ENCODE measurements at places on chromosomes 6 and 20.

GRCh38 chr6:43223175-43223574 is 6.1 kb downstream of the DNPH1 start:
- DNase-seq = no peak

DNA sequence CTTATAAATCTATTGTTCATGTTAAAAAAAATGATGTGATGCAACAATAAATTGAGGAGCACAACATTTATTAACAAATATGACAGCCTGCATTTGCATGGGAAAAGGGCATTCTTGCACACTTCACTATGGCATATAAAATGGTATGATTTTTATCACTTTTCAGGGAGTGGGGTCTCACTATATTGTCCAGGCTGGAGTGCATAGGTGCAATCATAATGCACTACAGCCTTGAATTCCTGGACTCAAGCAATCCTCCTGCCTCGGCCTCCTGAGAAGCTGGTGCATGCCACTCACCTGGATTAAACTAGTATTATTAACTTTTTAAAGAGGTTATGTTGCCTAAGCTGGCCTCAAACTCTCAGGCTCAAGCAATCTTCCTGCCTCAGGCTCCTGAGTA is 11.4 kb downstream of the NUP43 start:
- DNase-seq = no peak

DNA sequence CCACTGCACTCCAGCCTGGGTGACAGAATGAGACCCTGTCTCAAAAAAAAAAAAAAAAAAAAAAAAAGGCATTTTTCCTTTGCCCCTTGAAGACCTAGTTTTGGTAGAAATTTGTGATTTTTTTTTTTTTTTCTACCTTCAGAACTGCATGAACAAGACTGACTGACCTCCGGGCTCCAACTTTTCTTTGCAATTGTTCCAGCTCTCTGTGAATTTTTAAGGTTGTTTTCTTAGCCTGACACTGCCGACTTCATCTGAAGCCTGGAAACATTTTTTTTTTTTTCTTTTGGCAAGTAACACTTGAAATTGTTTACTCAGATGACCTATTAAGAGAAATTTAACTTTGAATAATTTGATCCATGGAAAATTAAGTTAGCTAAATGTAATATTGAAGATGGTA is 73.0 kb downstream of the SLC24A3 start:
- DNase-seq = no peak

DNA sequence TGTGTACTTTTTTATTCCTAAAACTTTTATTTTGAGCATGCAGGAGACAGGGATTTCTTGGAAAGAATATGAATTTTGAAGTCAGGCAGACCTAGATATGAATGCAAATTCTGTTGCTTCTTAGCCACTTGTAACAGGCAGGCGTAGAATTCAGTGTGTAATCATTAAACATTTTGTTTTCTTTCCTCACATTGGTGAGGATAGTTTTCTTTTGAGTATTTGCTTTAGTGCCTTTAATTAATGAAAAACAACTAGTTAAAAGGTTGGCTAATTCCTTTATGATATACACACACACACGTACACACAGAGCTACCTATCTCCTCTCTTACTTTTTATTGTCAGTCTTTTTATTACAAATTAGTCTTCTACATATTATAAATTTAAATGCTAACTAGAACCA is 342.3 kb downstream of the CDKAL1 start:
- DNase-seq = no peak

DNA sequence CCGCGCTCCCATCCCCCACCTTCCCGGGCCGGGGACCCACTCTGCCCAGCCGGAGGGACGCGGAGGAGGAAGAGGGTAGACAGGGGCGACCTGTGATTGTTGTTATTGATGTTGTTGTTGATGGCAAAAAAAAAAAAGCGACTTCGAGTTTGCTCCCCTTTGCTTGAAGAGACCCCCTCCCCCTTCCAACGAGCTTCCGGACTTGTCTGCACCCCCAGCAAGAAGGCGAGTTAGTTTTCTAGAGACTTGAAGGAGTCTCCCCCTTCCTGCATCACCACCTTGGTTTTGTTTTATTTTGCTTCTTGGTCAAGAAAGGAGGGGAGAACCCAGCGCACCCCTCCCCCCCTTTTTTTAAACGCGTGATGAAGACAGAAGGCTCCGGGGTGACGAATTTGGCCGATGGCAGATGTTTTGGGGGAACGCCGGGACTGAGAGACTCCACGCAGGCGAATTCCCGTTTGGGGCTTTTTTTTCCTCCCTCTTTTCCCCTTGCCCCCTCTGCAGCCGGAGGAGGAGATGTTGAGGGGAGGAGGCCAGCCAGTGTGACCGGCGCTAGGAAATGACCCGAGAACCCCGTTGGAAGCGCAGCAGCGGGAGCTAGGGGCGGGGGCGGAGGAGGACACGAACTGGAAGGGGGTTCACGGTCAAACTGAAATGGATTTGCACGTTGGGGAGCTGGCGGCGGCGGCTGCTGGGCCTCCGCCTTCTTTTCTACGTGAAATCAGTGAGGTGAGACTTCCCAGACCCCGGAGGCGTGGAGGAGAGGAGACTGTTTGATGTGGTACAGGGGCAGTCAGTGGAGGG is 2.8 kb downstream of the SOX4 start:
- peak; percentile 13 for DNase-seq

DNA sequence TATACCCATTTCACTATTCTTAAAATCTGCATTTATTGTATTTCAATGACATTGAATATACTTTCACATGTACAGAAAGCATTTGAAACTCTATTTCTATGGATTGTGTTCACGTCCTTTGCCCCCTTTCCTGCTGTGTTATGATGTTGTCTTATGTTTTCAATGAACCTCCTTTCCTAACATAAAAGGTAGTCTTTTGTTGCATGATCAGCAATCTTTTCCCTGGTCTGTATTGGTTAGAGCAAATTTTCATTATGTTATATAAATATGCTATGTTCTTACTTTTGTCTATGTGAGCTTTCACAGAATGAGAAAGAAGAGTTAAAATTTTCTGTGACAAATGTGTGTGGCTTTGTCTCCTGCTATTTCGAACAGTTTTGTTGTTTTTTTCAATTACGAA is 73.1 kb downstream of the KIF16B start:
- no peak for DNase-seq

GRCh38 chr6:72589096-72589495 is 32.8 kb upstream of the KCNQ5 start:
- DNase-seq = no peak

GRCh38 chr6:52846002-52846401 is 5.4 kb upstream of the GSTA5 start:
- no peak for DNase-seq

DNA sequence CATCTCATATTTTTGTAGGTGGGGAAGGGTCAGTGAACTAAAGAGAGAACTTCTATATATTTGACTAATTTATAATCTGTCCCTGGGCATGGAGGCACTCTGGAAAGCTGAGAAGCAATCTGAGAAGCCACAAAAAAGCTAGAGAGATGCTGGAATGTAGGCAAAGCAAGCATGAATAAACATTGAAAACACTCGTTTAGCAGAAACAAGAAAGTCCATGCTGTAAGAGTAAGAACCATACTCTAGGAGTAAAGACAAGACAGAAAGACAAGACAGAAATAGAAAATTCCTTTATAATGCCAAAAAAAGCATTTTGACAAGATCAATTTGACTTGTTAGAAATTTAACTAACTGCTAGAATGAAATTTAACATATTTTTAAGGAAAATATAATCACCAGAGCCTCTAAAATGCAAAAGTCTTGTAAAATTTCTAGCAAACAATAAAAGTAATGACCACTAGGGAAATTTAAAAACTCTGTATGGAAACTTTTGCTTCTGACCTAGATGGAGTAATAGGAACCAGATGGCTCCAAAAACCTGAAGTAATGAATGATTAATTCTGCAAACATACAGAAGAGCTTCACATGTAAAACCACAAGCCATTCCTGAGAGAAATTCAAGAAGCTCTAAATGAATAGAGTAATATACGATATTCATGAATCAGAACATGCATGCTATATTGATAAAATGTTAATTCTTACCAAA is 625.7 kb upstream of the PTCHD4 start:
- no peak for DNase-seq

GRCh38 chr6:151914484-151914883 is 107.0 kb downstream of the ESR1 start:
- no peak for DNase-seq

DNA sequence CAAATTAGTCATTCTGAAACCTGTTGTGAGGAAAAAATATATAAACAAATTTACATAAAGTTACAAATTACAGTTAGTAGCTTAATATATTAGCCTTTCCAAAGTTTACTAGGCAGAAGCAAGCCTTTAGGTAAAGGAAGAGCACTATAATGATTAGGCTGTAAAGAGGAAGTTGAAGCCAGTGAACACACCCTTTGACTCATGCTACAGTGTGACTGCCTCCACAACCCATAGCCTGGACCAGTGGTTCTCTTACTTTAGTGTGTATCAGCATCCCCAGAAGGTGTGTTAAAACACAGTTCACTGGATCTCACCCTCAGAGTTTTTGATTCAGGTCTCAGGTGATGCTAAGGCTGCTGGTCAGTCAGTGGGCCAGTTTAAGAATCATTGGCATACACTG is 91.4 kb upstream of the DEFB112 start:
- DNase-seq = no peak

DNA sequence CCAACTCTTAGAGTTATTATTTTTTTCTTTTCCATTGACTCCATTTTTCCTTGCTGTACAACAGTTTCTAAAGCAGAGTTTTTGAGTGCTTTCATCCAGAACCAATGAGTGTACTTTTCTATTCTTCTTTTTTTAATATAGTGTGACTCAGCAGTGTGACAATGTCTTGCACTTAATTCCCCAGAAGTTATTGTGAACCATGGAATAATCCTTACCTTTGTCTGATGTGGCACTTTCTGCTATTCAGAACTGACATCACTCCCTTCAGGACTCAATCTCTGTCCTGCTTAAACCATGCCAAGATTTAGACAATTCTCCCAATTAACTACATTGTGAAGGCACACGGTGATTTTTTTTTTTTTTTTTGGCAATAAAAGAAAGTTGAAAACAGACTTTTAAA is 41.5 kb downstream of the GRIK2 start:
- no peak for DNase-seq

- no peak for DNase-seq
Measured at GRCh38 chr6:106823732-106824351, 150.7 kb downstream of the CD24 start.

DNA sequence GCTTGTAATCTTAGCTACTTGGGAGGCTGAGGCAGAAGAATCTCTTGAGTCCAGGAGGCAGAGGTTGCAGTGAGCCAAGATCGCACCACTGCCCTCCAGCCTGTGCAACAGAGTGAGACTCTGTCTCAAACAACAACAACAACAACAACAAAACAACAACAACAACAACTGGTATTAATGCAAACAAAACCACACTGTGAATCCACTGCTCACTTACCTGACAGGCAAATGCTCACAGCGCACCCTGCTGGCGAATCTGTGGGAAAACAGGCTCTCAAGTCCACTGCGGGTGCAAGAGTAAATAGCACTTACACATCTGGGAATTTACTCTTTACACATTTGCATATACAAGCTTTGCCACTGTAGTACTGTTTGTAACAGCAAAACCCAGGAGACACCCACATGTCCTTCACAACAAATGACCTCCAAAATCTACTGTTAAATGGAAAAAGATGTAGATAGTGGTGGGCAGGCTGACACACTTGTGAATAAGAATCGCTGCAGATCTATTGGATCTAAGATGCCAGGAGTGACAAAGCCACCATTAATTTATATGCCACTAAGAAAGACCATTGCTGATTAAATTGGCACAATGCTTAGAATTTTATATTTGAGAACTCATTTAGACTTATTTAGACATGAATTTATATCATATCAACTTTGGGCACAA is 29.3 kb downstream of the NSFL1C start:
- peak; percentile 66 for DNase-seq

DNA sequence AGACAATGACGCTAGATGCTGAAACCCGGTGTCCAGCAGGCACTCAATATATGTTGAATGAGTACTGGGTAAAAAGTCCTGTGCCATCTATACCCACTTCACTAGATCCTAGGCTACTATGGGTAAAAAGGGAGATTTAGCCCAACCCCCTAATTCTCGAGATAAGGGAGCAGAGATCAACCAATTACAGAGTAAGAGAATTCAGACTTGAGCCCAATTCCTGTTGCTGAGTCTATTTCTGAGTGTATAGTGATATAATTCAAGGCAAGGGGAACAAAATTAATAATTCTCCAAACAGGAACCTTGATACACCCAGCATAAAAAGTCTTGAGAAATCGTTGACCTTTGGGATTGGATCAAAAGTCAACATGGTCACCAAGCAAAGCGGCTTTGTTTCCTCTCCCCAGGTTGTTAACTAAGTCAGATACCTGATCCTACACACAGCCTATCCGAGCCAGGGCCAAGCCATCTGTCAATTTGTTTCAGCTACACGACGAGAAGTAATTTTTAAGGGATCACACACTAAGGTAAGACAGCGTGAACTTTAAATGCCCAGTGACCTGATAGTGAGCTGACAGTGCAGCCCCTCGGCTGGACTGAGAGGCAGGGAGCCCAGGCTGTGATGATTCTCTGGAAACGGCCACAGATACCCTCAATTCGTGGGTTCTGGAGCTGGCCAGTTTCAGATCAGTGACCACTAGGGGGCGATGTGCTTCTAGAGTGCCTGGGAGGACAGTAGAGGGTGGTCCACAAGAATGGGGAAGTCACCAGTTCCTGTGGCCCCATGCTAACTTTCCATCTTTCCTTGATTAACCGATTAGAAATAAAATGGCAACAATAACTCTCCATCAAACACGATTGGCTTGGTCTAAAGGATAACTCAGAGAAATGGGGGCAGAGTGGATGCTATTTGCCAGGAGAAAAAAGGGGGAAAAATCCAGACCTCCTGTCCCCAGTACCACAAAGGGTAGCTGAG is 46.2 kb downstream of the SLC22A23 start:
- peak; percentile 31 for DNase-seq

DNA sequence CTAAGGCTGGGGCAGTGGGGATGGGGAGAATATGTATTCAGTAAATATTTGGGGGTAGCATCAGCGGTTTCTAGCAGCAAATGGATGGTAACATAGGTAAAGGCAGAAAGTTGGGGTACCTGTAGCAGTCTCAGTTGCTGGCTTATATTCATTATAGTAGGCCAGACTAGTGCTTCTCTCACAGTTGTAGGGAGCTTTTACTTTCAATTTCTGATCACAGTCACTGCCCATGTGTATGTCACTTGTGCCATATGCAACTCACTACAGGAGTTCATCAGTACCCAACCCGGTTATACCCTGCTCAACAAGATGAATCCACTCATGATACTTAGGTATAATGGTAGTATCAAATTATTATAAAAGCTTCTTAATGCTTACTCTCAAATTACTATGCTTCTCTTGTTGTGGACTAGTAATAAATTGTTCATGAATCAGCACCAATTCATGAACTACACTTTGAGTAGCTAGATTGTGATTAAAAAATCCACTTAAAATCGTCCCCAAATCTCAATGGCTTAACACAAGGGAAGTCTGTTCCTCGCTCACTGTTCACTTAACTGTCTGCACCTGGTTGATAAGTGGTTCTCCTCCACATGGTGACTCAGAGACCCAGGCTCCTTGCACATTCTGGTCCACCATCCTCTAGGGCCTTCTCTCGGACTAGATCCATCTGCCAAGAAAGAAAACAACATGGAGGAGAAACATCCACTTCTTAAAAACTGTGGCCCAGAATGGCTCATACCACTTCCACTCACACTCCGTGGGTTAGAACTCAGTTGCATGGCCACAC is 31.3 kb upstream of the MYLIP start:
- no peak for DNase-seq

GRCh38 chr6:13397359-13398068 is 69.2 kb upstream of the TBC1D7 start:
- DNase-seq = no peak
